ENCODE measurements at places on chromosomes 6 and 20.

- no peak for DNase-seq
These were observed 58.9 kb downstream of the CDH4 start for GRCh38 chr20:61310954-61311353.

GRCh38 chr6:148346681-148347440 lies 4.2 kb downstream of the SASH1 start:
- no peak for DNase-seq

DNA sequence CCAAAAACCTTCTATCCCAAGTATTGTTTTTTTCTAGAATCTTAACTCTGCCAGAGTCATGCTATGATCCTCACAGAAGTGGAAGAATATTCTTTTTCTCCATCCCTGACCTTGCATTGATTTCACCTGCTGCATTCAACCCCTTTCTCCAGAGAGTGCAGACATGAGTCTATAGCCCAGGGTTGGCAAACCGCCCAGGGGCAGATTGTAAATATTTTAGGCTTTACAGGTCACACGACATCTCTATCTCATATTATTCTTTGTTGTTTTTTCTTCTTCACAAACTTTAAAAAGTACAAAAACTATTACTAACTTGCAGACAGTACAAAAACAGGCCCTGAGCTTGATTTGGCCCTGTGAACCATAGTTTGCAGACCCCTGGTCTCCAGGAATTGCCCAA lies 112.1 kb upstream of the ASF1A start:
- no peak for DNase-seq

DNA sequence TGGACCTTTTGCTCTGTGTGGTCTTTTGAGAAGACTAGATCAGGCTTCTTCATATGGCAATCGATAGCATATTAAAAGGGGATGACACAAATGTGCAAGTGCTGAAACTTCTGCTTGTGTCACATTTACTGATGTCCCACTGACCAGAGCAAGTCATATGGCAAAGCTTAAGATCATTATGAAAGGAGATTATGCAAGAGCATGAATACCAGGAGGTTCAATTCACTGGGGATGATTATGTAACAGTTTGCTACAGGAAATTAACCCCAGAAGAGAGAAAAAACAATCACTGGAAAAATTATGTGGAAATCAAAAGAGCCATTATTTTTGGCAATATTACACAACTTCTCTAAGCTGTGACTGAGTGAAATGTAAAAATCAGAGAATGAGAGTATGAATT lies 13.7 kb upstream of the PRDM13 start:
- DNase-seq = peak; percentile 26

DNA sequence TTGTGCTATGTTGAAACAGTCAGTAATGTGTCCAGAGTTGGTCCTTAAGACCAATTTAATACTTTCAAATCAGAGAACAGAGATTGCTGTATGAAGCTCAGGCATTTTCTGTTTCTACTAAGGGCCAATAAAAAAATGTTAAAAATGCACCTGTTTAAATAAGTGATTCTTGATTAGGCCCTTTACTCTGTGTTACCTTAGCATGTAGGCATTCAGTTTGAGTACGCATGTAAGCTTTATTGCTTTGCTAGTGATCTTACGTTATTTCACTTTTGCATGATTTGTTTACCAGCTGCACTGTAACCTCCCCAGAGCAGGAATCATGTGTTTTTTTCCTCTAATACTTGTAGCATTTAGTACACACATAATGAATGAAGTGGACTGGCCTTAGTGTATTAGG lies 61.0 kb downstream of the AFG1L start:
- DNase-seq = no peak

- no peak for DNase-seq
These were observed 9.0 kb upstream of the MRPS10 start for GRCh38 chr6:42226645-42227143.

All from adipocyte (in vitro differentiated cells).